ENCODE measurements at places on chromosomes 6 and 20.
A peak's percentile ranks its signal among the peaks of the same experiment; 100 is the strongest.

DNA sequence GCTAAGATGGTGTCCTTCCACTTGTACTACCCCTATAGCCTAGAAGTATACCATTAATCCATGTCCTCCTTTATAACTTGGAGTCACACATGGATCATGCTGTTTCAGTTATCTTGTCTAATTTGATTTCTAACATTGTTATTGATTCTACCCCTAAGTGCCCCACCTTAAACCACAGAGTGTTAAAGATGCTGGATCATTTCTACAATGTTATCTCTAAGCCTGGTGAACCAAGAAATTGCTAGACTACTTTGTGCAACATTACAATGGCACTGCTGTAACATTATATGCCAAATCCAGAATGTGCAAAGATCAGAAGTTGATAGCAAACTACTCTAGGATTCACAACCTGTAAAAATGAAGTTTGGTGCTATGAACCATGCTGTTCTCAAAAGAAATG is 1.7 kb downstream of the CGA start:
- no peak for DNase-seq

GRCh38 chr20:24948939-24949679 is at the start of gene CST7:
Gene CST7 (plus strand): TSS chr20:24949269. CDS start chr20:24949506, 237 bp downstream.
- DNase-seq, result peak; percentile 15

DNA sequence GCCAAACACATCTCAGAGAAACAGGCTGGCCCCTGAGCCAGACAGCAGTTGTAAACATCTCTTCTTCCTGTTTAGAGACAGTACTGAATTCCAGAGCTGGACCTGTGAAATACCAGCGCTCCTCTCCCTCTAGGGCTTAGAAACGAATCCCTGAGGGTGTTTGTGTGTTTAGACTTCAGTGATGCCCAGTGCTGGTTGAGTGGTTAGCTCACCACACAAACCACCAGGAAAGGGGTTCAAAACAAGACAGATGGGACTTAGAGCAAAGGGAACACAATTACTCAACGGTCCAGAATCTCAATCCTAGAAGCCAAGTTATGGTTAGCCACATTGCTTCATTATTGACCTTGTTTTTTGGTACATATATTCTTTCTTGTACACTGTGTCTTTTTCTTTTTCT is 108.7 kb upstream of the TMEM170B start:
- DNase-seq, result no peak

DNA sequence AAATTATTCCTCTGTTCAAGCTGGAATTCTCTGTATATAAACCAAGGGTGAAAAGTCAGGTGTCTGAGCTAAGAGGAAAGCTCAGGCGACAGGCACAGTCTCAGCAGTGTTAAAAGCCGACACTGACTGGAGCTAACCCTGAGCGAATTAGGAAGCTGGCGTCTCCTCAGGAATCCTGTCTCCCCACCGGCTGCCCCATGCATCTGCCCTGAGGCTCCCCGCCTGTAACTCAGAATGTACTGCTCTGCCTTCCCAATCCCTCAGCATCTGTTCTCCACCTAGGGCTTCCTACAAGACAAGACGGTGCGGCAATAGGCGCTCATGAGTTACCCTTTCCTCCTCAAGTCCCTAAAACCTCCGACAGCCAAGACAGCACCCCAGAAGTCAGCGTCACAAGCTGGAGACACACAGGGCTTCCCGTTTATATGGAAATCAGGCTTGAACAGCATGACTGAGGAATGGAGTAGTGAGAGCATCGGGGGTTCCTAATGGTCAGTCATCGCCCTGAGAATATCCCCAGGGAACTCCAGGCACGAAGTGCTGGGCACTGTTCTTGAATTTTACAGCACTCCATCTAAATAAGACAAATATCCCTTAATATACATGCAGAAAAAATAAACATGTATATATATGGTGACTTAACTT is 33.5 kb downstream of the WDR27 start:
- DNase-seq, result no peak

DNA sequence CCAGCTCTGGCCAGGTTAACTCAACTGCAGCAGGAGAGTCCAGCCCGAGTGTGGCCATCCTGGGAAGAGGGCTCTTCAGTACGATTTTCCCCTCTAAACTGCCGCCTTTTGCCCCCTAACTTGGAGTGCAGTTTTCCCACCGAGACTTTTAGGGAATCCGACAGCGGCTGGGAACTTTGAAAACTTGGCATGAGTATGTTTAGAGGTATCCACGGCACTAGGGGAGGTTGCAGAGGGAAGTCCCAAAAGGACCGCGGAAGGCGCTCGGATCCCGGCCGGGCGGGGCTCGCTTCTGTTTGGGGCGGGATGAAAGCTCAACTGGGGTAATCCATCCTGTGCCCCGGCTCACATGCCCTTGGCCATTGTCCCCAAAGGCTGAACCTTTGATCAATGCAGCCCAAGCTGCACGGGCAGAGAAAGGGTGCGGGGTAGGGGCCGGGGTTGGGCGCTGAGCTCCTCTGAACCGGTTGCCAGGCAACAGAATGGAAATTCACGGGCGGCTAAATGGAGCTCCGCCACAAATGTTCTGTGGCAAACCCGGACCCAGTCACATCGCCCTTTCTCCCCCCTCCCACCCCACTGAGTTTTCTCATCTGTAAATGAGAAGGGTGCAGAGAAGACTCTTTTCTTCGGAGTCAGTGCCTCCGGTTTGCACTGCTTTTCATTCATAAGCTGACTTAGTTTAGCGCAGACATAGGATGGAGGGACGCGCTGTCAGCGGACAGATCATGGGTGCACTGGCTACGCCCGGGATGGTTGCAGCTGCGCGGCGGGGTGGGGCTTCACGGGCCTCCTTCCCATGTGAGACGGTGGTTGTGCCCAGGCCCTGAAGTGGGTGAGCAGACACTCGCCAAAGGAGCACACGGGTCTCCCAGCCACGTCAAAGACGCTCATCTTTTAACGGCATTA is 2.3 kb downstream of the BMP6 start:
- no peak for DNase-seq

GRCh38 chr6:49692534-49692933 is 20.8 kb downstream of the CRISP2 start:
- no peak for DNase-seq

DNA sequence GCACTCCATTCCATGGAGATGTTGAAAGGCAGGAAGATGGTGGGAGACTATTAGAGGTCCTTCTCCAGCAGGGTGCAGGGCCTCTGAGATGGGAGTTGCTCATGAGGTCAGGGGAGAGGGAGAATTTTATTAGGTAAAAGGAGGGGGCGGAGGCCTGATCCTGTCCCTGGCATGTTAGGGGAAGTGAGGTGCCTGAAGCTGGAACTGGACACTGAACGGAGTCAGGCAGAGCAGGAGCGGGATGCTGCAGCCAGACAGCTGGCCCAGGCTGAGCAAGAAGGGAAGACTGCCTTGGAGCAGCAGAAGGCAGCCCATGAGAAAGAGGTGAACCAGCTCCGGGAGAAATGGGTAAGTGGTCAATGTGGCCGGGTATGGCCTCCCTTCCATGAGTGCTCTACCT is 24.4 kb downstream of the CEP250 start:
- no peak for DNase-seq

- DNase-seq, result no peak
Measured at GRCh38 chr20:40956542-40957264, 71.9 kb upstream of the TOP1 start.

DNA sequence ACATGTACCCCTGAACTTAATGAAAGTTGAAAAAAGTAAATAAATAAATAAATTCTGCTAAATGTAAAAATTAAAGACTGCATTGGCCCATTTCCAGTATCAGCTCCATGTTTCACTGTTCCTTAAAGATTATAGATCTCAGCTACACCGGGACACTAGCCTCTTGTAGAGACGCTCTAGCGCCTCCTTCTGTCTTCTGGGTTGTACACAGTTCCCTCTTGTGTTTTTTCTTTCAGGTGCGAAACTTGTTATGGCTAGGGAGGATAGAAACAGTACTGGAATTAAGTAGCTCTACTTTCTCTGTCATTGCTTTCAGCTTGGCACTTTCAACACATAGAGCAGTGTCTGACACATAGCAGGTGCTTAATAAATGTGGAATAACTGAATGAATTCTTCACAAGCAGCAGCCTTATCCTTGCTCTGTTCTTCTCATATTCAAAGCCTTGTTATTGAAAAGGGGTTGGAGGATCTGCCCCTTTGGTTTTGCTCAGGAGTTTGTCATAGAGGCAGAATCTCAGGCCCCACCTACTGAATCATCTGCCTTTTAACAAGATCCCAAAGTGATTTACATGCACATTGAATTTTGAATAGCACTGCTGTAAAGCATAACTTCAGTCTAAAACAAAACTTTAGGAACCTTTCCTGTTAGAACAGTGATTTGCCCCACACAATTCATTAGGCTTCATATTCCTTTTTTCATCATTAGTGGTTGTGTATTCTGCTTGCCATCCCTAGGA is 92.3 kb downstream of the FIG4 start:
- DNase-seq, result no peak

GRCh38 chr20:54692168-54692887 is 216.9 kb downstream of the DOK5 start:
- no peak for DNase-seq

DNA sequence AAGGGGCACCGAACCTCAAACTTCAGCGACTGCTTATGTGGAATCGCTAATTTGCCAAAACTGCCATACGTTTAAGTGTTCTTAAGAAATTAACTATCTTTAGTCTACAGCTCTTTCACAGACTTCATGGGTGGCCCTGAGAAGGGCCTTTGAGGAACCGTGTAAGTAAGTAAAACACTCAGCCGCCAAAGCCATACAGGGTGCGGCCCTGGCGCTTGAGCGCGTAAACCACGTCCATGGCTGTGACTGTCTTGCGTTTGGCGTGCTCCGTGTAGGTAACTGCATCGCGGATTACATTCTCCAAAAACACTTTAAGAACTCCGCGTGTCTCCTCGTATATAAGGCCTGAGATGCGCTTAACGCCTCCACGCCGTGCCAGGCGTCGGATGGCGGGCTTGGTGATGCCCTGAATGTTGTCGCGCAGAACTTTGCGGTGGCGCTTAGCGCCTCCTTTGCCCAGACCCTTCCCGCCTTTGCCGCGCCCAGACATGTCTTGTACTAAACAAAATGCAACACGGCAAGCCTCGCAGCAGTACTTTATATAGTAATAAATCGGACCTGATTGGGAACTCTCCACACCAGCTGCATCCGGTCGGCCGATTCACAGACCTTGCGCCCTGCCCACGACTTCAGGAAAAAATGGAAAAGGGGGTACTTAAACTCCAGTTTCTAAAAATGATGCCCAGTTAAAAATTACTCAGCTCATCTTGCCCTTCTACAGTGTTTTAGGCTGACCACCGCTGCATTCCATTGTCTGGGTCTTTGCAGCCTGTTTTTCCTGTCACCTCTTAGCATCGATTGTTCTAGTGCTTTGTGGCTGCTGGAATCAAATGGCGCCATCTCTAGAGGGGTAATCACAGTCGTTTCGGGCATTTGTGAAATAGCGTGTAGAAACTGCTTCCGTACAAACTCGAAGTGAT is 38.9 kb downstream of the OR2B2 start:
- DNase-seq, result peak; percentile 79

DNA sequence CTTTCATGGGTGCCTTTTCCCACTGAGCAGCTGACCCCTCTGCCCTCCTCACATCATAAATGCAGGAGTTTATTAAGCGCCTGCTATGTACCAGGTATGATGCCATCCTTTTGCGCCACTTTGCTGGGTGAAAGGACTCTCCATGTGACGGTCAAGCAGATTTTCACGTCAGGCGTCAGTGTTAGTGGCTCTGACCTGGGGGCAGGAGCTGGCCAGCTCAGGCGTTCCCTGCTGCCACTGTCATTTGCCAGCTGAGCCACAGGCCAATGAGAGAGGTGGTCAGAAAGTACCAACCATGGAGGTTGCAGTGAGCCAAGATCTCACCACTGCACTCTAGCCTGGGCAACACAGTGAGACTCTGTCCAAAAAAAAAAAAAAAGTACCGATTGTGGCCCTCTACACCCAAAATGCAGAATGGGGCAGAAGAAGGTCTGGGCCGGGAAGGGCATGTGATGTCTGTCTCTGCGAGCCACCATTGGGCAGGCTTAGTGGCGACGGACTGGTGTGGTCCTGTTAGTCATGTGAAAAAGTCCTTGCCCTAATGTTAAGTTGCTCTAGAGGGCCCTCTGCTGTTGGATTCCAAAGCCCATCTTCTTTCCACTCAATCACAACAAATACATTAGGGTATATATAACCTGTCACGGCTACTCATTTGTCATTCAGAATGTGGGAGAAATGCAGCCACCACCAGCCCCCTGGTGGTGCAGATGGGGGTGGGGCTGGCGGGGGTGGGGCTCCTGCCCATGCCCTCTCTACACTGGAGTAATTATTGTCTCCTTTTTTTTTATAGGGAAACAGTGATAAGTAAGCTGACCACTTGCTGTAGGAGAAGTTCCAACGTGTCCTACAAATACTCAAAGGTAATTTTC is 18.4 kb upstream of the SLC22A1 start:
- no peak for DNase-seq

- no peak for DNase-seq
Measured at GRCh38 chr6:81772741-81773140, 20.3 kb upstream of the TENT5A start.

GRCh38 chr20:32544893-32545840 is 40.0 kb downstream of the NOL4L start:
- DNase-seq, result no peak

GRCh38 chr6:11964729-11965335 is 47.3 kb upstream of the HIVEP1 start:
- no peak for DNase-seq

- DNase-seq, result no peak
Measured at GRCh38 chr6:94894300-94894699, 683.0 kb upstream of the MANEA start.

- no peak for DNase-seq
Measured at GRCh38 chr20:47762699-47763268, 22.5 kb downstream of the SULF2 start.

GRCh38 chr6:36692861-36693702 is 4.5 kb upstream of the RAB44 start:
- no peak for DNase-seq

- DNase-seq, result no peak
Measured at GRCh38 chr6:1678201-1678600, 68.5 kb downstream of the FOXC1 start.

GRCh38 chr6:40907198-40907701 is 131.8 kb downstream of the UNC5CL start:
- DNase-seq, result peak; percentile 41

- DNase-seq, result no peak
Measured at GRCh38 chr6:87907521-87907920, 140.1 kb upstream of the SPACA1 start.

GRCh38 chr6:125700581-125701353 is 48.7 kb upstream of the HEY2 start:
- DNase-seq, result no peak

- DNase-seq, result no peak
Measured at GRCh38 chr6:156710479-156710878, 66.7 kb upstream of the ARID1B start.

DNA sequence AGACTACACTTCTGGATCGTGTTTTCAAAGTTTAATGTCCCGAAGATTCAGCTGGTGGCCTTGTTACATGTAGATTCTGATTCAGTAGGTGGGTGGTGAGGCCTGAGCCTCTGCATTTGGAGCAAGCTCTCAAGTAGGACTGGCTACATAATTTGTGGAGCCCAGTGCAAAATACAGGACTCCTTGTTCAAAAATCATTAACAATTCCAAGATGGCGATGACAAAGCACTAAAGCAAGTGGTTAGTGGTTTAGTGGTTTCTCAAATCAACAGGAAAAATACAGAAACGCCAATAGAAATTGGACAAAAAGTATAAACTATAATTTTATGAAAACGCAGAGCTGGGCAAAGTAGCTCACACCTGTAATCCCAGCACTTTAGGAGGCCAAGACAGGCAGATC is 133.7 kb upstream of the STMND1 start:
- no peak for DNase-seq

All from LoVo (cell line).